ENCODE measurements at places on chromosomes 5 and 9.

DNA sequence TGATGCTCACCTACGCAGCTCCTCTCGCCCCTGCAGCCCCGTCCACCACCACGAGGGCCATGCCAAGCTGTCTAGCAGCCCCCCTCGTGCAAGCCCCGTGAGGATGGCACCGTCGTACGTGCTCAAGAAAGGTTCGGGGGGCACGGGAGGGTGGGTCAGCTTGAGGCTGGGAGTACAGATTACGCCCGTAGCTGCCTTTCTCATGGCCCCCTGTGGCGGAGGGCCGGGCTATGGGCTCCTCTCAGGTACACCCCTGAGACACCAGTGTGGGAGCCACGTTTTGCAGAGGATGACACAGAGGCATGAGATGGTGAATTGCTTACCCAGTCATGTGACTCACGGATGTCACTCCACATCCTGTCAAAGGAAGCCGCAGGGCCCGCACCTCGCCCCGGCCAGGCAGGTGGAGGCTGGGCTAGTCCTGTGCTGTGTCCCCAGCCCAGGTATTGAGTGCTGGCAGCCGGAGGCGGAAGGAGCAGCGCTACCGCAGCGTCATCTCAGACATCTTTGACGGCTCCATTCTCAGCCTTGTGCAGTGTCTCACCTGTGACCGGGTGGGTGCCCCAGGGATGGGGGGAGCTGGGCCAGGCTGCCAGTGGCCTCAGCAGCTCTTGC, 33.7 kb downstream of the USP20 start:
- no peak for DNase-seq

- no peak for DNase-seq
Observed at GRCh38 chr9:90801241-90801972, at the start of gene SYK. Gene SYK, plus strand, starts transcription at chr9:90801819. Its CDS starts 42,080 bp downstream, at chr9:90843899.

DNA sequence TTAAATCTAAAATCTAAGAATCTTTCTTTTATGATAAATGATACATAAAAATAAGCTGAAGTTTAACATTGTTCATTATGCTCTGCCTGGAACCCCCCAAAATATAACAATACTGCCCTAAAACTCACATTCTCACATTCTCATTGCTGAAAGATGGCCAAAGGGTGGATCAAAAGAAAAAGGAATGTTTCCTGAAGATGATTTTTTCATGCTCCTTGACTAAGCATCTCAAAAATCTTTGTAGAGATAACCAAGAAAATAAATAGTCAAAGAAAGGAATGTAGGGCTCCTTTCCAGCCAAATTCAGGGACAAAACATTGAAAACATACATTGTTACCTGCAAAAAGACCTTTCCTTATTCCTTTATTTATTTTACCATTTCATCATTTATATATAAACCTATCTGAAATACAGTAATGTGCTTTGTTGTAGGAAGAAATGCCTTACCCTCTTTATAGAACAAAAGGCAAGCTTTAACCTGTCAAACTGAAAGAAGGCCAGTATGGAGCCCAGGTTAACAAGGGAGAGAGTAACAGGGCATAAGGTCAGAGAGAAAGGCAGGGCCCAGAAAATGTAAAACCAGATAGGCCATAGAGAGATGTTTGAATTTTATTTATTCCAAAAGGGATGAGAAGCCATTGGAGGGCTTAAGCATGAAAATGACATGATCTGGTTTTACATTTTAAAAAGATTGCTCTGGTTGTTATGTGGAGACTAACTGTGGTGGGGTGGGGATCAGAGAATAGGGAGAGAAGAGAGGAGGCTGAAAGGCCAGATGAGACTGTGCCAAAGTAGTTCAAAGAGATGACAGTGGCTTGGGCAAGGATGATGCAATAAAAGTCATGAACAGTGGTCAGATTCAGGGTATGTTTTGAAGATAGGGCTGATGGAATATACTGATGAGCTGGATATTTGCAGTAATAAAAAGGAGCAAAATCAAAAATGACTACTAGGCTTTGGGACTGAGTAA, 37.3 kb upstream of the CDK5RAP2 start:
- no peak for DNase-seq

- no peak for DNase-seq
Observed at GRCh38 chr5:39264528-39264927, 45.2 kb upstream of the FYB1 start.

GRCh38 chr9:113993838-113994540, 84.1 kb downstream of the AMBP start:
- no peak for DNase-seq

DNA sequence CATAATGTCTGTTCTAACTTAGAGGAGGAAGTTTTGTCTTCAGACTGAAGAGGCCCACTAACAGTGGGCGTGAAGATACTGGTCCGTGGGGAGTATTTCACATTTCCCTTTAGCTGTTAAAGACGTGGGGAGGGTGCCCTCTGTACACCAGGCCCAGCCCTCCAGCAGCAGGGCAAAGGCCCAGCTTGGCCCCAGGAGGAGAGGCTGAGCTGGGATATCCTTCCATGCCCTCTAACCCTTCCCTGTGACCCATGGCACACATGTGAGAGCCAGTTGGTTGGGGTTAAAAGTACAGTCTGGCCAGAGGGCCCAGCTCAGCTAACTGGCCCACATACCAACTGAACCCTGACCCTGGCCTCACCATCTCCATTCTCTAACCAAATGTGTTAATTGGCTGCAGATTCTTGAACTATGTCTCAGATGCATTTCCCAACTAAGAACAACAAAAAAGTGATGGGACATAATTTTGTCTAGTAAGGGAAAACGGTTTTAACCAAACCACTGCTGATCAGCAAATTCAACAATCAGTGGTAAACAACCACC, 74.4 kb downstream of the LHFPL2 start:
- no peak for DNase-seq

GRCh38 chr9:93267091-93267541, 83.2 kb downstream of the WNK2 start:
- no peak for DNase-seq

GRCh38 chr5:40605295-40605958, 74.3 kb upstream of the PTGER4 start:
- no peak for DNase-seq

DNA sequence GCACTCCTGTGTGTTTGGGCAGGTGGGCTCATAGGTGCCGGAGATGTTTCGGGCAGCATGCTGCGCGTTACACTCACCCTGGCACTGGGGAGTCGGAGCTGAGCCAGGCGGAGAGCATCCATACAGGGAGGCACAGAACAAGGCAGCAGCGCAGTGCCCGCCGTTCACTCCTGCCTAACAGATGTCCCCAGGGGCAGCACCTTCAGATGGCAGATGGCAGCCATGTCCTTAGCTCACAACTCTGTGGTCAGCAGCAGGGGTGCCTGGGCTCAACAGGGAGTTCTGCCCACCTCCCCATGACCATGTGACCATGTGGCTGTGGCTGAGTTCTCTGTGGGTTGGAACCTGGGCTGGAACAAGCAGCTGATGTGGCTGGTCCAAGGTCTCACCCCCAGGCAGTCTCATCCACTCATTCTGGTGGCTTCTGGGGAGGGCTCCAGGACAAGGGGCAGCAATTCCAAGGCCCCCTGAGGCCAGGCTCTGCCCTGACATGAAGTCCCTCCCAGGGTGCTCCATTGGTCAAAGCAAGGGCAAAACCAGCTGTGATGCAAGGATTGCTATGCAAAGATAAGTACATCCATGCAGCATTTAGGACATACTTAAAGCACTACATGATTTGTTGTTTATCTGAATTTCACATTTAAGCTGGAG, 64.2 kb downstream of the MRPL36 start:
- DNase-seq = no peak

GRCh38 chr9:20659474-20659967, 24.5 kb upstream of the FOCAD start:
- no peak for DNase-seq

GRCh38 chr5:149410071-149410470, 31.0 kb upstream of the IL17B start:
- no peak for DNase-seq

DNA sequence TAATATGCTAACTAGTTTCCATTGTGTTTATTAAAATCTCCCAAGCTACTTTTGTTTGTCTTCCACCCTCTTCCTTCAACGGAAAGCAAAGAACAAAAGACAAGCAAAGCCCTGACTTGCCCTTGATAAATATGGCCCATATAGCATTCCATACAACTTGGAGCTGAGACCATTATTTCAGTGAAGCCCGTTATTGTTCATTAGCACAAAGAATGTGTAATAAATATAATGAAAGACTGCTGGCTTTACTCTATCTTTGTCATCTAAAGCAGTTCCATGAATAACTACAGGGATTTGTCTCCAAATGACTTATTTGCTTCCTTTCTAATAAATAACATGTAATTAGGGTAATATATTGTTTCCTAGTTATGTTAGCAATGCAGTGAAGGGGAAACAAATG, 270.7 kb upstream of the TLE4 start:
- no peak for DNase-seq

GRCh38 chr9:135734616-135735144, 32.7 kb downstream of the KCNT1 start:
- DNase-seq = no peak

DNA sequence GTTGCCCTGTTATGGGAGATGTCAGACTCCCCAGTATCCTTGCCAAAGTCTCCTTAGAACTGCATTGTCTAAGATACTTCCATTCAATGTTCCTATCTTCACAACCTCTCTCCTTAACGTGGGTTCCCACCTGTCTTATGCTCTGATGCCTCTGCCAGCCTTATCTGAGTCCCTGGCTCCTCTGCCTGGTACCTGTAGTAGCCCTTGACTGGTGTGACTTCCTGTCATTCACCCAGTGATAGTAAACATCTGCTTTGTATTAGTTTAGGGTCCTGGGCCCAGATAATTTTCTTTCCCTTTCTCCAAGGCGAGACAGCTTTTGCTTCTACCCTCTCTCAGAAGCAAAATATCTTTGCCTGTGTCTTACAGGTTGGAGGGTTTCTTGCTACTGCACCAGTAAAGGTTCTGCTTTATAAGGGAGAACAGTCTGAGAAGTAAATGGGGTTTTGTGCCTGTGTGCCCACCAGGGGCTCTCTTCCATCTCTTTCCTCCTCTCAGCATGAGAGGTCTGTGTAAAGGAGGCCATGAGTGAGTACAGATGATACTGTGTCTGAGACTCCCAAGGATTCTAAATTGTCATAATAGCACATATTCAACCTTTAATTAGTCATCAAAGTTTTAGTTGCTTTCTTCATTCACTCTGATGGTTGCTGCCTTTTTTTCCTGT, 220.8 kb downstream of the PRR16 start:
- no peak for DNase-seq

- no peak for DNase-seq
Observed at GRCh38 chr9:9215050-9215449, 1397.8 kb downstream of the PTPRD start.

DNA sequence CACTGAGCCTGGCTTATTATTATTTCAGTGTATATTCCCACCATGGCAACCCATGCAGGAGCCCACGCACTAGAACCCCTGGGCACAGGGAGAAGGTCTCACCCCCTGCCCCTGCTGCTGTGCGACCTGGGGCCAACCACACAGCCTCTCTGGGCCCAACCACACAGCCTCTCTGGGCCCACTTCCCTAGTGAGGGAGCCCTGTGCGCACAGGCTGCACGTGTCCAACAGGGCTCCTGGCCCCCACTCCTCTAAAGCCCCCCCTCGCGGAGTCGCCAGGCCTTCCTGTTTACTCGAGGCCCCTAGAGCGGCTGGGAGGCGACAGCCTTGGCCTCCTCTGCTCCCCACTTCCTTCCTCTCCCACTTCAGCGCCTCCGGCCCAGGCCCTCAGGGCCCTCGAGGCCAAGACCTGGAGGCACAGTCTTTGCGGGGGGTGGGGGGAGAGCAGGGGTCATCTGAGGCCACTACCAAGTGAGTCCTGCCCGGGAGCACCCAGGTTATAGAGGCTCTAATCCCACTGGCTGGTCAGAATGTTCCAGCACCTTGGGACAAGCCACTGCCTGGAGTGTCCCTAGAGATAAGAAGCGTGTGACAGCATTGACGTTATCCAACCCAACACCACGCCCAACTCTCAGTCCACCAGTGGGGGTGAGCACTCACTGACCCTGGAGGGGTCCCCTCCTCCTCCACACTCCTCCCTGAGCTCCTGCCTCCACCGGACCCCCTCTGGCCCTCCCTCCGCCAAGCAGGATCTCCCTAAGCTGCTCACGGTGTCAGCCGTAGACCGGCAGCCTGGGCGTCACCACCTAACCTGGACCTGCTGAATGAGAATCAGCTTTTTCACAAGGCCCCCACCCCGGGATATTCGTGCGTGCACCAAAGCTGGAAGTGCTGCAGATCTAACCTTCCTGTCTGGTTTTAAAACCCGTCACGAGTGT, 7.9 kb upstream of the ENG start:
- DNase-seq = peak; percentile 42

DNA sequence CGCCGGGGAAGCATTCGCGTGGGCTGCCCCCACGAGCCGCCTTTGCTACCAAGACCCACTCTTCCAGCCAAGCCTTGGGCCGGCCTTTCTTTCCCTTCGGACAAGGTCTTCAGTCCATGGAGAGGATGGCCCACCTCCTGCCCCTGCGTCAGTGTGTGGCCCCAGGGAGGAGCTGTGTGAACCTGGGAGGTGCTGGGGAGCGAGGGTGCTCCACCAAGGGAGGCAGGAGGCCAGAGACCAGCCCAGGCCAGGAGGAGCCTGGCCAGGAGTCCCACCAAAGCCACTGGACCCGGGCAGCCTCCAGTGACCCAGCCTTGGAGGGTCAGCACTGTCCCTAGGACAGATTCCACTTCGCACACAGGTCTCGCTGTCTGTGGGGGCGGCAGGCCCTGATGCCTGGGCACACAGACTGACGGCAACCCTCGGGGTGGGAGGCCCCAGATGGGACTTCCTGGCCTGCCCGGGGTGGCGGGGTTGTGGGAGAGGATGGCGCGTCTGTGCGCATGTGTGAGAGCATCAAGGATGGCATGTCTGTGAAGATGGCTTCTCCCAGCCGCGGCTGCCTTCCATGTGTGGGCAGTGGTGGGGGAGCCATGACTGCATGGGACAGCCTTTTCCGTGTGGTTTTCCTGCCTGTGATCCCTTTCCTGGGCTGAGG, 113.3 kb upstream of the LPCAT1 start:
- no peak for DNase-seq

GRCh38 chr5:150142185-150142958, 13.3 kb downstream of the PDGFRB start:
- DNase-seq = no peak

GRCh38 chr5:167945542-167946384, 345.7 kb upstream of the WWC1 start:
- DNase-seq = no peak

- DNase-seq = no peak
Observed at GRCh38 chr9:125099816-125100215, 43.5 kb downstream of the SCAI start.

GRCh38 chr9:126536131-126536530, 77.6 kb upstream of the LMX1B start:
- DNase-seq = no peak

GRCh38 chr9:126287166-126287866, 39.3 kb upstream of the MVB12B start:
- DNase-seq = no peak

Measured in GM18507 (cell line).